H4 (cell line): ENCODE measurements at places on chromosomes 12 and 14.

- DNase-seq, result no peak
Measured at GRCh38 chr12:1919763-1920162, 1.3 kb upstream of the CACNA2D4 start.

GRCh38 chr12:39297891-39298290, 145.0 kb downstream of the KIF21A start:
- no peak for DNase-seq

GRCh38 chr12:46831335-46832129, 5.7 kb upstream of the SLC38A4 start:
- DNase-seq, result no peak

GRCh38 chr12:2285462-2285861, 232.7 kb downstream of the CACNA1C start:
- DNase-seq, result no peak

DNA sequence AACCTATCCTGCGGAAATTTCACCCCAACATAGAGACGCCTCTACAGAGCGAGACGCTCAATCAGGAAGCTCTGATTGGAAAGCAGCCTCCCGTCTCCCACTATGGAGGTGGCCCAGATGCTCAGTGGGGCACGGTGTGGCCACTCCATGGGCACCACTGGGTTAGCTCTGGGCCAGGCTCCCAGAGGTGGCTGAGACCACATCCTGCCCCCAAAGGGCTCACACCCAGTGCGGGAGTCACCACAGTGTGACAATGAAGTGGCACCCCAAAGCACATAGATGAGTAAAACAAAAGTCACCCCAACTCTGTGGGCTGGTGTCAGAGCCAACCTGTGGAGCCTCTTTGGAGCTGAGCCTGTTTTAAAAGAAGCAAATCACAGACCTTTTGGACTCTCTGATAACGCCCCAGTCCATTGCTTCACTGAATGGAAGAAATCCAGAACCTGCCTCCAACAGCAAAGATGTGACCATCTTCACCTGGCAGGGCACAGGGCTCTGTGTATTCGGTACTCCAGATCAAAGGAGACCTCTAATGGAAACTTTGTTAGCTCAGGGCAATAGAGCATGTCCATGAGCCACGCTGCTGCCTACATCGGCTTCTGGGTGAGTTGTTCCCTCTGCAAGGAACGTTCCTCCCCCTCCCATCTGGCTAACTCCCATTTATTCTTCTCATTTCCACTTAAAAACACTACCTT, 19.6 kb downstream of the CLMN start:
- no peak for DNase-seq

- DNase-seq, result no peak
Measured at GRCh38 chr12:46382408-46382963, 9.9 kb upstream of the SLC38A2 start.

GRCh38 chr12:8033153-8034044, 883 bp downstream of the FOXJ2 start:
- DNase-seq, result peak; percentile 34

DNA sequence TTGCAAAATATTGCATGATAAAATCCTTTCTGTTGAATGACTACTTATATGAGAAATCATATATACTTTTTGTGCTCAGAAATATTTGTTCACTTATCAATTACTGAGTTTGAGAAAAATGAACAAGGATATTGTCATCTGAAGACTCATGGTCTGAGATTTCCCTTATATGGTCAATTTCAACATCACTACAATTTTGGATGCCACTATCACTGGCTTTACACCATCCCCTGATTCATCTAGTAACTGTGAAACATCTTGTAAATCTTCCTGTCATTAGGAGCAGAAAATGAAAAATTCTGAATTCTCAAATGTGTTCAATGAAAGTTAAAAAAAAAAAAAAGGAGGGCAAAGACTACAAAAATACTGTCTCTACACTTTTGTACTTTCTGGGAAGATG, 21.8 kb upstream of the GXYLT1 start:
- DNase-seq, result no peak

- peak; percentile 25 for DNase-seq
Measured at GRCh38 chr12:40971911-40972310, 216.2 kb upstream of the PDZRN4 start.
